Mucosa of descending colon (tissue), 3 donors: ENCODE measurements at places on chromosomes 16 and 17.

- no peak for DNase-seq
Observed at GRCh38 chr16:79074541-79074940, 526.0 kb downstream of the MAF start.

- DNase-seq: no peak
Observed at GRCh38 chr16:52532384-52532783, 14.6 kb downstream of the TOX3 start.

- DNase-seq: peak; percentile 82
Observed at GRCh38 chr16:50245417-50246298, 20.7 kb upstream of the ADCY7 start.

- no peak for DNase-seq
Observed at GRCh38 chr17:68182940-68183551, 64.8 kb upstream of the AMZ2 start.

DNA sequence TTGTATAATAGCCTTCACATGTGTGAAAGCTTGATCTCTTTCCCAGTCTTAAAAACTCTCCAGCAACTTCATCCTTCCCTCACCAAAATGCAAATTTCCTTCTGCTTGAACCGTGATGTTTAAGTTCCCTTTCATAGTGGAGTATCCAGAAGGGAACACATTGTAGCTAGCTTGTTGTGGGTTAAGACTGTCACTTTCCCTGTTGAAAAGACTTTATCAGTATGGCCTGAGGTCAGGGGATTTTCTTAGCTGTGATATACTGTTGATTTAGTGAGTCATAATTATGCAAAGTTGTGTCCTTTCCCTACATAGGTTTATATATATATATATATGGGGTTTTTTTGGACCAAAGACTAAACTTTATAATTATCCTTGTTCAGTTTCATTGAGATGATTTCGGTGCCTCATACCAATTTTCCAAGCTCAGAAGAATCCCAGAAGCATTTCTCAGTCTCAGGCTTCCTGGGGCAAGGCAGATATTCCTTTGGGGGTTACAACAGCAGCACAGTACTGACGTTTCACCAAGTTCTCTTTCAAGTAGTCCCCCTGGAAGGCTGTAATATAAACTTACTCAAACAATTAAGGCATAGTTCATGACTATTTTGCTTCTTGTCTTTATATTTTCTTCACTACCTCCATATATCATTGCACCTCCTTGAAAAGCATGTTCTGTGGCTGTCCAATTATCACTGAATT is 35.7 kb downstream of the ESRP2 start:
- no peak for DNase-seq

DNA sequence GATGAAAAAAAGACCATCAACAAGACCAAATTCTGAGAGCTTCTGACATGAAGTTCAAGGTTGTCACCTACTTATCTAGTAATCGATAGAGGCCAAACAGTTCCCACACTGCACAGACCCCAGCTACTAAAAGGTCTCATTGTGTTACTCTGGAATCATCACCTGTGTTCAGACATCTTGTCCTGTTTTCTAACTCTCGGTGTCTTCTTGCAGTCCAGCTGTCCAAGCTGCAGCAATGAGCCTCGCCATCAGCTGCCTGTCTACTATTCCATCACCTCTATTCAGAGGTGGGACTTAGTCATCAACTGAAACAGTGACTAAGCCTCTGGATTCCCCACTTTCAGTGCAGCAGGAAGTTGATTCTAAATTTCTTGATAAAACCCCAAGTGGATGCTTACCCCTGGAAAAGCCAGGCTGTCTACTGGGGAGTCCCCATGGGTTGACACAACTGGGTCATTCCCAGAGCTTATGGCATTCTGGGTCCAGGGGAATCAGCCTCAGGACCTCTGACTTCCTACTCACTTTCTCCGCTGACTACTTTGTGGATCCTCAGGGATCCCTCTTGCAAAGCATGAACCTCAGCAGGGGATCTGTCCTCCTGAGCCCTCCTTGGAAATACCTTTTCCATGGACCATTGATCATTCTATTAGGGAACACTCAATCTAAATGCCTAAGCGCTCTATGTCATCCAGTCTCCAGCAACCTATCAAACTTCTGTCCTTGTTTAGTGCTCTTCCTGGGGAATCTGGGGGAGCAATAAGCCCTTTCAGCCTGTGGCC is 46.5 kb downstream of the HNF1B start:
- DNase-seq: no peak

DNA sequence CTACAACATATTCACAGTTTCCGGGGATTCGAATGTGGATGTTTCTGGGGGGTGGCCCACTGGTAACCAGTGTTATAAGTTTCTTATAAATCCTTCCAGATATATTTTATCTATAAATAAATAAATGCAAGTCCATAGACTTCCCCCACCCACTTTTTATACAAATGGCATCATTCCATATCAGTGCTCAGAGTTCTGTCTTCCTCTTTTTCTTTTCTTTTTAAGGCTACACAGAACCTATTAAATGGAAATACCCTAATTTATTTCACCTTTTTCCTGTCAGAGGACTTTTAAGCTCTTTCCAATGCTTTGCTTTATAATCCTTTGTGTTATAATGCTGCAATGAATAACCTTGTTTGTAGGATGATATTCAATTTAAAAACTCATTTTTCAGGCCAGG is 3.8 kb downstream of the LGALS9 start:
- no peak for DNase-seq

GRCh38 chr17:5110816-5111215 is 862 bp downstream of the ZNF232 start:
- DNase-seq: no peak

GRCh38 chr17:48791128-48792032 is 25.6 kb downstream of the TTLL6 start:
- DNase-seq: peak; percentile 99

GRCh38 chr16:78630102-78630501 is 530.6 kb downstream of the WWOX start:
- DNase-seq: no peak

DNA sequence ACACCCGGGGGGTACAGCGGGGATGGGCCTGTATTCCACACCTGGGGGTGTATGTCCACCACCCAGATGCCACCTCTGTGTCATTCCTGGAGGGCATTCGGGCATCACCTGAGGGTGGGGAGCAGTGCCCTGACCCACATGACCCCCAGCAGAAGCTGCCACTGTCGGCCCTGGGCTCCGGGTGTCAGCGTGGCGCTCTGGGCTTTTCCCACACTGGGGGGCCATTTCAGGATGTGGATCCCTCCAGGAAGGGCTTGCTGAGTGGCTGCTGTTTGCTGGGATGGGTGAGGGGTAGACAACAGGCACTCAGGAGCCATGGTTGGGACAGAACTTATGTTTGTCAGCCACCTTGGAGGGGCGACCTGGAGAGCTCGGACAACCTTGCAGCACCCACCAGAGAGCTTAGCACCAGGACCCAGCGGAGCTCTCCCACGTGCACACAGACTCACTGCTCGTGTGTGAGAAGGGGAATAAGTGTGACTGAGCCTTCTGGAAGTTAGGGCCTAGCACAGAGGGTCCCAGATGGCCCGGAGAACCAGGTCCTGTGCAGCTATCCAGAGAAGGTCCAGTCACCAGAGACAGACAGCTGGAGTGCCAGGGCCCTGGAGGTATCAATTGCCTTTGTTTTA is 102.7 kb downstream of the METRNL start:
- no peak for DNase-seq

GRCh38 chr16:50861970-50862411 is 120.1 kb downstream of the CYLD start:
- DNase-seq: no peak

DNA sequence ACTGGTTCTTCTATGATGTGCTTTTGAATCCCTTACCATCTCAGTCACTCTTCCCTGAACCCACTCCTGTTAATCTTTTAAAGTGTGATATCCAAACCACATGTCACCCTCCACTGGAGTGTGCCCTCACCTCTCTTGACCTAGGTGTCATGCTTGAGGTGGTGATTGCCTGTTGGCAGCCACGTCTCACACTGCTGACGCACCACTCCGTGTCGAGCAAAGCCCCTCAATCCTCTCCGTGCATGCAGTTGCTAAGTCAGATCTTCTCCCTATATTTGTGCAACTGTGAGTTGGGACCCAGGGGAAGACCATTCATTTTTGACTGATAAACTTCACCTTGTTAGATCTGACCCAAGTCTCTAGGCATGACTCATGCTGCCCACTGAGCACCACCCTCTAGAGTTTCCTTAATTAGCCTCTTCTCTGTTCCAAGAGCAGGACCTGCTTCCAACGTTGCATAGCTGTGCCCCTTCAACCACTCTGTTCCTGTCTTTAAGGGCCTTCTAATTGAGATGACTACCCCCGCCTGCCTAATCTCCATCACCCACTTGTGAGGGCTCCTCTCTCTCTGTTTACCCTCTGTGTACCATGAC is 2.7 kb downstream of the MYH13 start:
- DNase-seq: no peak

- DNase-seq: peak; percentile 89
Observed at GRCh38 chr17:4881761-4882555, 17.4 kb upstream of the C17orf107 start.

GRCh38 chr16:30053376-30054015 is 12.1 kb upstream of the ALDOA start:
- no peak for DNase-seq

GRCh38 chr16:53944025-53944424 is 240.1 kb downstream of the FTO start:
- no peak for DNase-seq

- peak; percentile 77 for DNase-seq
Observed at GRCh38 chr16:88649924-88650748, 717 bp downstream of the CYBA start.

GRCh38 chr17:57516290-57517230 is 228.5 kb downstream of the CCDC182 start:
- DNase-seq: no peak

- no peak for DNase-seq
Observed at GRCh38 chr16:24430954-24431760, 108.2 kb upstream of the RBBP6 start.

DNA sequence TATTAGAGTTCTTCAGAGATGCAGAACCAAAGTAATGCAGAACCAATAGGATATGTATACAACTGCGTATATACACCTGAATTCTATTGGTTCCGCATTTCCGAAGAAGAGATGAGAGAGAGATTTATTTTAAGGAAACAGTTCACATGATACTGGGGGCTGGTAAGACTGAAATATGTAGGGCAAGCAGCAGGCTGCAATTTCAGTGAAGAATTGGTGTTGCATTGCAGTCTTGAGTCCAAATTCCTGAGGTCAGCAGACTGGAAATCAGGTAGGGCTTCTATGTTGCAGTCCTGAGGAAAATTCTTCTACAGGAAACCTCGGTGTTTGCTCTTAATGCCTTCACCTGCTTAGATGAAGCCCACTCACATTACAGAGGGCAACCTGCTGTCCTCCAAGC is 128.2 kb upstream of the MED13 start:
- no peak for DNase-seq

DNA sequence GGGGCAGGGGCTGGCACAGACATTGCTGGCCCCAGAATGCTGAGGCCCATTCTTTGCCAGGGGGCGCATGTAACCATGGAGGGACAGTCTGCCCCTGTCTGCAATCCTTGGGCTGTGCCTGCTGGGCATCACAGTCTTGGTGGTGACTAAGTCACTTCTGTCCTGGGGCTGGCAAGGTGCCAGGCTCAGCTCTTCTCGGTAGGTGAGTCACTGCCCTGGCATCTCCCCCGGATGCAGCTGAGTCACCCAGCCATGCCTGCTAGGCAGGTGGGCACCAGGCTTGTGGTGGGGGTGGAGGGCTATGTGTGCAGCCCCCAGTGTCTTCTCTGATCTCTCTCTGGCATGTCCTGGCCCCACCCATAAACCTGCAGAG is 5.6 kb downstream of the RARA start:
- peak; percentile 96 for DNase-seq

GRCh38 chr17:80926591-80927250 is 64.9 kb upstream of the CHMP6 start:
- no peak for DNase-seq

- no peak for DNase-seq
Observed at GRCh38 chr16:48280546-48280945, 33.2 kb upstream of the ABCC11 start.

DNA sequence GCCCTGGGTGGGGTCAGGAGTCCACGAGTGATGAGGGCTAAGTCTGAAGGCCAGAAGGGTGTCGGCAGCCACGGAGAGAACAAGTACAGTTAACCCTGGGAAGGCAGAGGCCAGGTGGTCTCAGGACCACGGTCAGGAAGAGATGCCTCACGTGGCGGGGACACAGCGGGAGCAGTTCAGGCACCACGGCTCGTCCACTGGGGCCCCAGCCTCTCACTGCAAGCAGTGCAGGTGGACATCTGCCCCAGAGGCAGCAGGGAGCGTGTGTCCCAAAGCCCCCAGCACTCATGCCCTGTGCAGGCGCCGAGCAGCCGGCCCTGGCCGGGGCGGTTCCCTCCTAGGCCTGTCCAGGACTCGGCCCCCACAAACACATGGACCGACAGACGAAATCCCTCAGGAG is 4.7 kb downstream of the LMF1 start:
- peak; percentile 47 for DNase-seq

DNA sequence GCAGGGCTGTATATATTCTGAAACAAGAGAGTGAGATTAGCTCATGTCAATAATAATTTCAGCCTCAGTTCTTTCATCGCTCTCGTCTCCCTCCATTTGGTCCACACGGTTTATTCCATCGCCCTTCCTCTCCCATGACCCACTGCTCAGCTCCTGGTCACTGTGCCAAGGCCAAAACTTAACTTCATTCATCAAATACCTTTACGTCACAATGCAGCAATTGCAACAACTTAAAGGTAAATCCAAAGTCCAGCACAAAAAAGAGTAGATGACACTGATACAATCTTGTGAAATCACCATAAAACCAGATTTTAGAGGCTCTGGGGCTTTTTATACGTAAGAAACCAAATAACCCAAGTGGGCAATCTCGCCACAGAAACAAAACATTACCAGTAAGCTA is 72.0 kb downstream of the ANKRD11 start:
- DNase-seq: no peak

DNA sequence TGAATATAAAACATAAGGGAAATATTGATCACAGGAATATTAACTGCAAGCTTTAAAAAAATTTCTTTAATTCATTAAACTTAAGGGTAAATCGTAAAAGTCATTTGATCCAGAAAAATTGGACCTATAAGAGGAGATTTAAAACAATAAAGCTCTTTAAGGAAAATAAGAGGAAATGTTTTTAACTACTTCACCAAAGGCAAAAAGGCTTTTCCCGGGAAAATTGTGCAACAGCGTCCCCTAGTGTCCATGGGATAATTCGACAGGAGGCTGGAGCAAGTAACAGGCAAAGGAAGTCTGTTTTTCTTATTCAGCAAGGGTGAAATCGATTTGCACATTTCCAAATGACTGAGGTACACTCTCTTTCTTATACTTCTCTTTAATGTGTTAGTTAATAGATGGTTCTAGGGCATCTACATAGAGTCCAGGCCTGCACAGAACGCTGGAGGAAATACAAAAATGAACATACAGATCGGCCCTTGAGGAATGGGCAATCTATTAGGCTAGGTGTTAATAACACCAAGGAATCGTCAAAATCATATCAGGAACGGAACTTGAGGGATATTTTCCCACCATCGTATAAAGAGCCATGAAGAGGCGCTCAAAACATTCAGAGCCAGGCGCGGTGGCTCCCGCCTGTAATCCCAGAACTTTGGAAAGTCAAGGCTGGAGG is 61.4 kb downstream of the ZNF18 start:
- no peak for DNase-seq
